ENCODE measurements at places on chromosomes 1 and 21.

- no peak for DNase-seq
These were observed 1.2 kb downstream of the SH3GLB1 start for GRCh38 chr1:86705665-86705985.

GRCh38 chr1:185367218-185367617 lies 50.2 kb upstream of the IVNS1ABP start:
- no peak for DNase-seq

GRCh38 chr1:121558514-121558913 lies 373.7 kb downstream of the SRGAP2C start:
- DNase-seq: no peak

GRCh38 chr1:227728892-227729143 lies 6.3 kb downstream of the JMJD4 start:
- no peak for DNase-seq

GRCh38 chr1:94039871-94040569 lies 80.9 kb downstream of the ABCA4 start:
- DNase-seq: no peak

DNA sequence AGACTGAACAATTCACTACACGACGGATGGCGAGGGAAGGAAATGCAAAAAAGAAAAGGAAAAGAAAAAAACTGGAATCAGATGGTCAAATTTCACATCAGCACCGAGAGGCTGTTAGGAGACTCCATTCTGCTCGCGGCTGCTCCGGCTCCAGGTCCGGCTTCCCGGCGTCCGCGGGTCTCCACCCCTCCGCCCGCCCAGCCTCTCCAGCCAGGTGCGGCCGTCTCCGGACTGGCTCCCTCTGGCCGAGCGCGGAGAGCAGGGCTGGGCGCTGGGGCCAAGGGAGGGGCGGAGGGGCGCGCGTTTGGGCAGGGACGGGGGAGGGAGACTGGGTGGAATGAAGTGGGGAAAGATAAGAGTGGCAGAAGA lies 332 bp downstream of the KCNJ6 start:
- DNase-seq: no peak

GRCh38 chr21:43890042-43890441 lies 25.0 kb downstream of the AGPAT3 start:
- no peak for DNase-seq

DNA sequence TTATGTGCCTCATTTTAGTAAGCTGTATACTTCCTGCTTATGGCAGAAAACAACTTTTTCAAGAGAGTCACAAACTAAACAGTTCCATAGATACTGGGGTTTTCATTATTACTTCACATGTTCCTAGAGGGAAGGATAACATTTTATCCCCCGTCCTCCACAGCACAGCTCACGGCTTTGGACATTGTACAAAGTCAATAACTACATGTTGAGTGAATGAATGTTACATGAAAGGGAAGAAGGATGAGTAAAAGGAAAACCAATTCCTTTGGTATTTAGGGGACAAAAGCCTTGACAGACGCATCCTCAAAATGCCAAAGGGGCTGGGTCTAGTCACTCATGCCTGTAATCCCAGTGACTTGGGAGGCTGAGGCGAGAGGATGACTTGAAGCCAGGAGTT lies 14.8 kb downstream of the PI4KB start:
- no peak for DNase-seq

- DNase-seq: no peak
These were observed 6.8 kb downstream of the LHX4 start for GRCh38 chr1:180236698-180237509.

- no peak for DNase-seq
These were observed 3.9 kb downstream of the RPS6KC1 start for GRCh38 chr1:213054733-213055591.

- no peak for DNase-seq
These were observed 2.7 kb upstream of the FALEC start for GRCh38 chr1:150512846-150513245.

DNA sequence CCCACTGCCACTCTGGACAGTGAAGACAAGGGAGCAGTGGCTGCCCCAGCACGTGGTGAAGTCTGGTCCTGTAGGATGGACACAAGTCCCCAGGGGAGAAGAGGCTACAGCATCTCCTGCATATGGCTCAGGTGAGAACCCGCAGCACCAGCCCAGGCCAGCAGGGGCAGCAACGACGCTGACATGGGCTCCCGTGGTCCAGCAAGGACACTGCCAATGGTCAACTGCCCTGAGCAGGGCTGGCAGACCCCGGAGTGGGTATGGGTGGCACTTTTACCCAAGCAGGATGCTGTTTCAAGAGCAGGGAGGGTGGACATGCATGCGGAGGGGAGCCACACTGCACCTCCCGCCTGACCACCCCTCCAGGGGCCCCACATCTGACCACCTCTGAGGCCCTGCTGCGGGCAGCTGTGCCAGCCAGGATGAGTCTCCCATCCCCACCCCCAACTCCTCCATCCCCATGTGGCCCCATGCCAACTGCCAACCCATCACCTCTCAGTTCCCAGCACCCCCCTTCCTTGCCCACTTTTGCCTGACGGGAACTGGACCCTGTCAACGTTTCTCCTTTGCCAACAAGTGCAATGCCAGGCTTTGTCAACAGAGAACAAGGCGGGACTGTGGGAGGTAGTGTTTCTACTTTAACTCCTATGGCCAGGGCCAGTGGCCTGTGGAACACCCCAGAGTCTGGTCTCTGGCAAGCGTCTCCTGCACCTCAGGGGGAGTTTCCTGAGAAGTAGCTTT lies 8.6 kb downstream of the MORN1 start:
- DNase-seq: no peak

DNA sequence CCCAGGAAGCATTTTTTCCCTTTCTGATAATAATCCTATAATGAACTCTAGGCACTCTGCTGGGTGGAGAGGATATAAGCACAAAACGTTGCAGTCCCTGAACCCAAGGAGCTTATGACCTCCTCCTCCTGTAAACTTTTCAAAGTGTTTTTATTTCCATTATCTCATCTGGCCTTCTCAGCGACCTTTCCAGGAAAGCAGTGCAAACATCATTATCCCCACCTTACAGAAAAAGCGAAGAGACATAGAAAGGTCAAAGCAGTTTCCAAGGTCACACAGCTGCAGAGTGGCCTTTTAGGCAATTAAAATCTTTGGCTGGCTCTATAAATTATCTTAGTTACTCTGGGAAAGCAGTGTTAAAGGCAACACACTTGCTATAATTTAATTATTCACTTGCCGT lies 63.8 kb downstream of the OLFML3 start:
- DNase-seq: no peak

DNA sequence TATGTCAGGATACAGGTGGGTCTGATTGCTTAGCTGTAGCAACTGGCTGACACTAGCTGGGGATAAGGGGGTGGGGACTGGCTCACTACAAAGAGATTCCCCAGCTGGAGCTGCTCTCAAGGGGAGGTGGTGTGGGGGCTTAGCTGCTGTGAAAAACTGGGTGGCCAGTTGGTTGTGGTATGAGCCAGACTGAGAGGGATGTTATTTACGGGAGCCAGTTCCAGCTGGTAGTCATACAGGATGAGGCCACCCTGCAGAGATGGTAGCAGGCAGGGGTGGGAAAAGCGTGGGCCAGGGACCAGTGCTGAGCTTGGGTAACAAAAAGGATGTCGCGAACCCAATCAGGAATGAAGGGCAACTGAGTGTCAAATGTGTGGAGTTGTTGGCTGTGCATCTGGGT lies 204.0 kb upstream of the C21orf91 start:
- DNase-seq: no peak

DNA sequence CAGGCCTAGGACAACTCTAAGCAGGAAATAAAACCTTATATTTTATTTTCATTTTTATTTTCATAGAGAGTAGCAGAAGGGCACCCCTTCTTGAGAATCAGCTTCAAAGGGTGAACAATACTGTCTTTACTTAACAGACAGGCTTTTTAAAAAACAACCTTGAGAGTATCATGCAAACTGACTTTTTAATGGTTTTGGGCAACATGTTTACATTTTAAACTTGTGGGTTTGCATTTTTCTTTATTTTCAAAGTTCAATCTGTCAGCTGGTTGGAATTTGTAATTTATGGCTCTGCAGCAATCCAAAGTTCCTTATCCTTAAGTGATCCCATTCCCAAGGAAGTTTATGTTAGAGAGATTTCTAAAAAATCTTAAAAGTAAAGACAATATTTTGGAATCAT lies 392.3 kb upstream of the ADAMTS5 start:
- DNase-seq: no peak

GRCh38 chr1:90387805-90388204 lies 329.3 kb downstream of the BARHL2 start:
- no peak for DNase-seq

- DNase-seq: no peak
These were observed 47.1 kb upstream of the ACADM start for GRCh38 chr1:75677443-75677842.

DNA sequence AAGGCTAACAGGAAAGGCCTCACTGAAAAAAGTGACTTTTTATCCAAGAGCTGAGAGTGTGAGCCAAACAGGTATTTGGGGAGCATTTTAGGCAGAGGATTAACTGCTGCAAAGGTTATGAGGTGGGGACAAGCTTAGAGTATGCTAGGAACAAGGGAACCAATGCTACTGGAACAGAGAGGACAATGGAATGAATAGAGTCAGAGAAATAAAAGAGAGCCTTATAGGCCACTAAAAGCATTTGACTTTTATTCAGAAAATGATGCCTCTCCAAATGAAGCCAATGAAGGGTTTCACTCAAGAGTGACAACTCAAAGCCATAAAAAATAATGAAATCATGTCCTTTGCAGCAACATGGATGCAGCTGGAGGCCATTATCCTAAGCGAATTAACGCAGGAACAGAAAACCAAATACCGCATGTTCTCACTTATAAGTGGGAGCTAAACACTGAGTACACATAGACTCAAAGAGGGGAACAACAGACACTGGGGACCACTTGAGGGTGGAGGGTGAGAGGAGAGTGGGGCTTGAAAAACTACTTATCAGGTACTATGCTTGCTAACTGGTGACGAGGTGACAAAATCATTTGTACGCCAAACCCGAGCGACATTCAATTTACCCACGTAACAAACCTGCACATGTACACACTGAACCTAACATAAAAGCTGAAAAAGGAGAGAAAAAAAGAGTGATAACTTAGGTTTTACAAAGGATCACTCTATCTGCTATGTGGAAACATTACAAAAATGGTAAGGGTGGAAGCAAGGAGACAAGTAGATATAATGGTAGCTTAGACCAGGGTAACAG lies 11.1 kb downstream of the PTP4A2 start:
- no peak for DNase-seq

GRCh38 chr21:33761441-33762036 lies 119.2 kb downstream of the ITSN1 start:
- no peak for DNase-seq

DNA sequence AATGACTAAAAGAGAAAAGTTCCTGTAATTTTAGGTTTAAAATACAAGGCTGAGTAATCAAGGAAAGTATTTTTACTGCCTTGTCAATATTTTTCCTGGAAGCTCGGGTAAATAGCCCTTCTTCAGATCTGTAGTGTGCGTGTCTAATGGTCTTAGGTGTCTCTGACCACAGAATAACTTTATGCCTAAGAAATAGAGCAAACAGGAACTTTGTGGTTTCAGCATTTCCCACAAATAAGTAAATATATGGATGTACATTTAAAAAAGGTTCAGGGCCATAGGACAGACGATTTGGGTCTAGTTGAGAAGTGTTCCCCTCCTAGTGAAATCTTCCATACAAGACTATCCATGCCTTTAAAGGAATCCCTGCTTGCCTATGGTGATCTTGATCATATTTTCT lies 107.0 kb downstream of the ZC3H11B start:
- DNase-seq: no peak

DNA sequence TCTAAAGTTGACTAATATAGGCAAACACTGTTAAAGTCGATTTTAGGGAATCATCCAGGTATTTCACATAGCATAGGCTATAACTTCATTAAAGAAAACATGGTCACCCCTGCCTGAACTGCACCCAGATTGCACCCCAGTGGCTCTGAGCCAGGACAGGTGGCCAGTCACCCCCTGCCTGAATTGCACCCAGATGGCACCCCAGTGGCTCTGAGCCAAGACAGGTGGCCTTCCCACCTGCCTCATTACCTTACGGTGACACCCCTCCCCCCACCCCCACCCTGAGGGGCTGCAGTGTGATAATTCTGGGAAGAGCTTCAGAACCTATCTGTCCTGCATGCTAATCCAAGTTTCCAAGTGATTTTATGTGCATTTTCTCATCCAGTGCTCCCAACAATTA lies 78.9 kb downstream of the DSCAM start:
- no peak for DNase-seq

DNA sequence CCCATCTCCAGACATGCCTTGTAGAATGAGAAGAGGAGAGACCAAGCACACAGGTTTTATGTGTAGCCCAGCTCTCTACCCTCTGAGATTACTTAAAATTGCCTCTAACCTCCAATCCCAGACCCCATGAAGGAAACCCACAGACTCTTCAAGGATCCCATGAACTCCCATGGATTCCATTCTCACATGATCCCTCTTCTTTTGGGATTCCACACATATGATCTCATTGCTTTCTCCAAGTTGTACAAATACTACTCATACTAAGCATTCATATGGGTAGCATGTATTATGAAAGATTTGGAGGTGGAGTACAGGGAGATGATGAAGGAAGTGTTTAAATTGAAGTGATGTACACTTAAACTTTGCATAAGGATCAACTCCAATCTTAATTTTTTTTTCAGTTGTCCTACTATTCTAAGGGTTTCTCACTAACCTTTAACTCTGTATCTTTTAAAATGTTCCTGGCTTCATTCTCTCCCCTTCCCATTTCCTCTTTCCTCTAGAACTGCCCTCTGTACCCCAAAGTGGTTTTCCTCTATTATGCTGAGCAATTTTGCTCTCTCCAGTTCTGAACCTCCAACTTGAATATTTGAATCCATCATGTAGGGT lies 41.6 kb downstream of the MFSD2A start:
- DNase-seq: no peak

- DNase-seq: no peak
These were observed 17.5 kb upstream of the PDIK1L start for GRCh38 chr1:26094076-26094669.

DNA sequence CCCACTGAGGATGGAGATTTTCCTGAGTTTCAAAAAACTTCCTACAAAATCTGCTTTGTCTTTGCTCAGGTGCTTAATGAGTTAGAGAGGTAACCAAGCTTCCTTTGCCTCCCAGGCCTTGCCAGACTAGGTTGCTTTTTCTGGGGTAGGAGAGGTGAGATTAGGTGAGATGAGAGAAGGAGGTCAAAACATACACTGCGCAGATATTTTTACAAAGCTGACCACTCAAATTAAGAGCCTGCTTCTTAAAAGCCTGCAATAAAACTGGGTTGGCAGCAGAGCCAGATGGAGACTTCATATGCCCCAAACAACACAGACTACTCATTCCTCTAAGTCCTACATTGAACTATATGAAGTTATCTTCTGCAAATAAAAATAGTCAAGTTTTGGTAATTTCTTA lies 352.5 kb downstream of the NUF2 start:
- no peak for DNase-seq

DNA sequence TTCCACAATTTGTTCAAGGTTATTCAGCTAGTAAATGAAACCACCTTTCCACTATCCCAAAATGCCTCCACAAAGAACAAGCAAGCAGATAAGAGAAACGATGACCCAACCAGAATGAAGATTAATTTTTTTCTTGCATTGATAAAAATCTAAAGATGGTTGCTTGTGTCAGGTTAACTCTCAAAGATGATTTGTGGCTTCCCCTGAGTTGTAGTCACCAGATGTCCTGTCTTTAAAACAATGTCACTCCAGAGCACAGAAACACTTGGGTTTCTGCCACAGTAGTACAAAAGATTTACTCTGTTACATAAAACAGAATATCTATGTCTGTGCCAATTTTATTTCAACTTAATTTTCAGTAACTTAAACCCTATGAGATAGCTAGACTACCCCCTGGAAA lies 11.4 kb upstream of the CCDC17 start:
- no peak for DNase-seq
